ENCODE measurements at places on chromosomes 2 and 18. TPM values are rescaled to one million over a fixed set of nuclear protein-coding genes. Genes with fewer than 3 reads are reported as not detected.

DNA sequence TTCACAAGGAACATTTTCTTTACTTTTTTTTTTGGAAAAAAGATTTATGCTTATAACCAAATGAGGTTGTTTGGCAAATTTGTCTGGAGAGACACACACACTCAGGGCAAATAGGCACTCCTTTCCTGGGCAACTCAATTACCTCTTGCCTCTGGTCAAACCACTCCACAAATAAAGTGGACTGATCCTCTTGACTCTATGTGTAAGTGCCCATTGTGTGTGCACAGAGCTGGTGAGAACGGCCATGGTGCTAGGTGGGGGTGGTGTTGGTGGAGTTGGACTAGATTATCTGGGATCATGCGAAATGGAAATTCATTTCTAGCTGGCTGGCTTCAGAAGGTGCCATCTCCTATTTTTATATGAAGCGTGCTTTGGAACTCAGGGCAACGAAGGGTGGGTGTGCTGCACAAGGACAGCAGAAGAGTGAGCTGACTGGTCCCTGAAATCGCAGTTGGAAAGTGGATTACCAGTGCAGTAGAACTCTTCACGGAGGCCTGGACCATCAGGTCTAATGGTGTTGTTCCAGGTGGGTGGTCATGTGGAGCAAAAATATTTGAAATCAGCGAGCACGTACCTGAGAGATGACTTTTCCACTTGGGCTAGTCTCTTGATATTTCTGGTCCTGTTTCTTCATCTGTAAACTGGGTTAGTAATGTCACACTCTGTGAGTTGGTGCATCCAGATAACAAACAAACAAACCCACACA is 149.9 kb downstream of the RPIA start:
- DNase-seq = no peak

DNA sequence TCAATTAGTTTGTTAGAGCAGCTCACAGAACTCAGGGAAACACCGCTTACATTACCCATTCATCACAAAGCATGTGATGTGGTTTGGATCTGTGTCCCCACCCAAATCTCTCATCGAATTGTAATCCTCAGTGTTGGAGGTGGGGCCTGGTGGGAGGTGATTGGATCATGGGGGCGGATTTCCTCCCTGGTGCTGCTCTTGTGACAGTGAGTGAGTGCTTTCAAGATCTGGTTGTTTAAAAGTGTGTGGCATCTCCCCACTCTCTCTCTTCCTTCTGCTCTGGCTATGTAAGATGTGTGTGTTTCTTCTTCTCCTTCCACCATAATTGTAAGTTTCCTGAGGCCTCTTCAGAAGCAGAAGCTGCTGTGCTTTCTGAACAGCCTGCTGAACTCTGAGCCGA is 63.5 kb upstream of the AGPS start:
- DNase-seq = no peak

- no peak for DNase-seq
Measured at GRCh38 chr2:85577386-85578242, at the start of gene VAMP8. VAMP8 (plus strand) TSS chr2:85577586; CDS start chr2:85577647, 61 bp downstream.

GRCh38 chr18:51007790-51008139 is 22.2 kb upstream of the SMAD4 start:
- no peak for DNase-seq

DNA sequence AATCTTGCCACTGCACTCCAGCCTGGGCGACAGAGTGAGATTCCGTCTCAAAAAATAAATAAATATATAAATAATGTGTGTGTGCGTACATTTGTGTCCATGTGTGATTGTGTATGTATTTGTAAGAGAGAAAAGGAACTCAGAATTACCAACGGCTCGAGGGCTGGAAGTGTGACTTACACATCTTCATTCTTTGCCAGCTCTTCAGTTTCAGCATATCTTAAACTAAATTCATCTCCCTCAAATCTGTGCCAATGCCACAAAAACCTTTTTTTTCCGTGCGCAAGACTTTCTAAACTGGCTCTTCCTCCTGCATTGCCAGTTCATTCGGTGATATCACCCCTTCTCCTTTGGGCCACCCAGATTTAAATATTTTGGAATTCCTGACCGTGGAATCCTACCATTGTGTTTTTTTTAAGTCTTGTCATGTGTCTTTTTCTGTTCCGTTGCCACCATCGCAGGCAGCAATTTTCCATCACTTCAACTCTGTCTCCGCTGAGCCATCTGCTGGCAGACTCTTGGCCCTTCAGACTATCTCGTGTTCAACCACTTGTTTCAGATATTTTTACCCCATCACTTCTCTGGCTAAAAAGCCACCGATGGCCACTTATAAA is 77.0 kb upstream of the ZNF532 start:
- no peak for DNase-seq

DNA sequence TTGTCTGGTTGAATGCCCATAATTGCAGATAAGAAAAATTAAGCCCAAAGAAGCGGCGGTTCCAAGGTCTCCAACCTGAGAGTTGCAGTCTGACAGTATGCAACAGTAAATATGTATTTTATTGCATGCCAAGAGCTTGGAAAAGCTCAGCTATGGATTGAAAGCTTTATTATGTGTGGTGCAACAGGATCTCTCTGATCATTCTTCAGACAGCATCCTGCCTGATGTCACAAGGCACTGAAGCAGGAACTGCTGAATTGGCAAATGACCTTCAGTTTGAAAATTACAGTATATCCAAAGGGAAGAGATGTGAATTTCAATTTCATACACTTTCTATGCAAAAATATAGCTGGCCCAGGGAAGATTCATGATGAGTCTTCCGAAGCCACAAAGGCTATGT is 42.5 kb downstream of the DOCK10 start:
- DNase-seq = no peak

DNA sequence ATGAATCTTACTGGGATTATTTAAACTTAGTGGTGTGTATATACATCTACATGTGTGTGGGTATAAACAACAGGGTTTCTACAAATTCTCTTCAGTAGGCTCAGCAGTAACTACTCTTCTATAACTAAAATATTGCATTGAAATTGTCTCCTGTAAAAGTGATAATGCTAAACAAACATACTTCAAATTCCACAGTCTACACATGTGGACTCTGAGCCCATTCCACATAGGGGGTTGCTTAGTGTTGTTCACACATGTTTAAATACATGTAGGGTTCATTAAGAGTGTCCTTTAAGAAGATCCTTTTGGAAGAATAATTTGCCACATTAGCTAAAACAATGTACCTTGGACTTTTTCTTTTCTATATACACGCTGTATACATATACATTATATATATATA is 152.8 kb upstream of the VRK2 start:
- DNase-seq = no peak

DNA sequence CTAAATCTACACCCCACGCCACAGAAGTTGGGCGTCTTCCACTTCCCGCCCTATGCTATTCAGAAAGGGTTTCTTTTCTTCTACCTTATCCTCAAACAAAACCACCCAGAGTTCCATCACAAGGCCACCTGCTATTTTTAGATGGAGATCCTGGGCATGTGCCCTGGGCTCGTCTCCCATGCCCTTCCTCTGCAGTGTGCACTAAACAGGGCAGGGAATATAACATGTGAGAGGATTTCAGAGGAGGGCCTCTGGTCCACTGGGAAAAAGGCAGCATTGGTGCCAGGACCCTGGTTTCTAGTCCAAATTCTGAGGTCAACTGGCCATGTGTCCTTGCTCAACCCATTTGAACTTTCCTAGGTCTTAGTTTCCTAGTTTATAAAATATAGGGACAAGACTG is 320.0 kb downstream of the NCKAP5 start:
- DNase-seq = no peak

GRCh38 chr18:3871687-3872086 is 421.7 kb downstream of the TGIF1 start:
- DNase-seq = no peak

DNA sequence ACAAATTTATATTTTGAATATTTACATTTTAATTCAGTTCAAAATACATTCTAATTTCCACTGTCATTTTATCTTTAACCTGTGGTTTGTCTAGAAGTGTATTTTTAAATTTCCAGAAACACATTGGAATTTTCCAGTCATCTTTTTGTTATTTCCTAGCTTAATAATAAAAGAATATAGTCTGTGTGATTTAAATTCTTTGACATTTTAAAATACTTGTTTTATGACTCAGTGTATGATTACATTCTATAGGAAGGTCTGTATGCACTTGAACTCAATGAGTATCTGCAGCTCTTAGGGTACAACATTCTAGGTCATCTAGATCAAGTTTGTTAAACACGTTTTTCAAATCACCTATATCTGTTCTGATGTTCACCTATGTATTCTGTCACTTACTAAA is 88.3 kb upstream of the MBOAT2 start:
- DNase-seq = no peak

GRCh38 chr2:234286118-234286598 is 210.7 kb downstream of the ARL4C start:
- DNase-seq = no peak

GRCh38 chr2:1936427-1936980 is 192.2 kb upstream of the PXDN start:
- DNase-seq = no peak

- DNase-seq = no peak
Measured at GRCh38 chr2:27920148-27920885, 29.8 kb downstream of the BABAM2 start.

DNA sequence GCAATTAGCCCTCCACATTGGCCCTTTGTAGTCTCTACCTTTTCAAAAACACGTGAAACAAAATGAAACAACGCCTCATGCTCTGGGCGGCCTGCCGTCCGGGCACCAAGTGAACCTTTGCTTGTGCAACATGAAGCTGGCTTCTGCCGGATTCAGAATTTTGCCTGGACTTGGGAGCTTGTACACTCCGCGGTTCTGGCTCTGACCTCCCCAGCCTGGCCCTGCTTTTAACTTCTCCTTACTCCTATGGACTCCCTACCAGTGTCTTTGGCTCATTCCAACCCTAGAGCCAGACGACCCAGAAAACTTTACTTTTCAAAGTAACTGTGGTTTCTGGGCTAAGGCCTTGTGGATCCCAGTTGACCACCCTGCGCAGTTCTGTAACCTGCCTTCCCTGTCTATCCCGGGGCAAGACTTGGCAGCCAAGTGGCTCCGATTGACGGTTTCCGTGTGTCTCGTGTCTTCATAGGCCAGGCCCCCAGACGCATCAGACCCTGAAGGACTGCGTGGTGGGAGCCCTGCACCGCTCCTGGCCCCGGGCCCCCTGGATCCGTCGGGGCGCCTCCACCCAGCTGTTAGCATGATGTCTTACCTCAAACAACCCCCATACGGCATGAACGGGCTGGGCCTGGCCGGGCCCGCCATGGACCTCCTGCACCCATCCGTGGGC is 1.9 kb downstream of the OTX1 start:
- DNase-seq = no peak

DNA sequence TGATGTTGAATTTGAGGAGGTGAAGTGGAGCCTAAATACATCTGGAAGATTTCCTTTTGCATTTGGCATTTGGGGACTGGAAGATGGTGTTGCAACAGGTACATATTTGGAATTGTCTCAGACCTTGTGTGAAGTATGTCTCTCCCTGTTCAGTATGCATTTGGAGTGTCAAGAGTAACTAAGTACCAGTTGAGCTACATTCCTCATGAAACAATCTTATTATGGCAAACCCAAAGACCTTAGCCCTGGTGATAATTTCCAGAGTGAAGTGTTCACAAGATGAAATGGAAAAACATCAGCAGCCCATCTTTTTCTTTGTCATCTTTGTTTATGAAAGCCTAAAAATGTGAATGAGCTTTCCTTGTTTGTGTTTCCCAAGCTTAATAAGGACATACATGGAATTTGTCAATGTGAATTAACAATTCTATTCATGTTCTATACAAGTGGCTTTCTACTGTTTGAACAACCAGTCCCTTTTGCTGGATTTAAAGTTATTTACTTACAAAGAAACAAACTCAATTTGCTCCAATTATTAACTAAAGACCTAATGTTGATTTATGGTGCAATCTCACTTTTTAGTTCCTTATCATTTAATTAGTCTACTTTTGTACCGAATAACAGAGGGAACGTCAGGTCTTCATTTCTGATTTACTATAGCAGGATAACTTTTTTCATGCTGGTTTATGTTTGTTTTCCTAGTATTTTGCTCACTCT is 42.1 kb upstream of the PPP1R1C start:
- DNase-seq = no peak

DNA sequence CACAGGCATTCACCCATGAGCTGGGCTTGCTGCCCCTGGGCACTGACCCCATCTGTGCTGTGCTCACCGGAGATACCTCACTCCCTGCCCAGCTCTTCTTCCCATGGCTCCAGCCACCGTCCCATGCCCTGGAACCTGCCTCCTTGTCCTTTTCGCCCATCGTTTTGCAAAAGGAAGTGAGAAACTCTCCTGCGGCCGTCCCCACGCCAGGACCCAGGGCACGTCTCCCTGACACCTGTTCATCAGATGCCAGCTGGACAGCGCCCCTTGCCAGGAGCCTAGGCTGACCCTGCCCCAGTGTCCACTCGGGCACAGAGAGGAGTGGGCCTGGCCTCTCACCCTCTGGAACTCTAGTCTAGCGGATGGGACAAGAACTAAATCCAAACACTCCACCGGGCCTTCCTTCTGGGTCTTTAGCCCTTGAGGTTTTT is 238.6 kb downstream of the SEPTIN10 start:
- DNase-seq = no peak

GRCh38 chr18:59758837-59759236 is 61.6 kb upstream of the CCBE1 start:
- DNase-seq = no peak

DNA sequence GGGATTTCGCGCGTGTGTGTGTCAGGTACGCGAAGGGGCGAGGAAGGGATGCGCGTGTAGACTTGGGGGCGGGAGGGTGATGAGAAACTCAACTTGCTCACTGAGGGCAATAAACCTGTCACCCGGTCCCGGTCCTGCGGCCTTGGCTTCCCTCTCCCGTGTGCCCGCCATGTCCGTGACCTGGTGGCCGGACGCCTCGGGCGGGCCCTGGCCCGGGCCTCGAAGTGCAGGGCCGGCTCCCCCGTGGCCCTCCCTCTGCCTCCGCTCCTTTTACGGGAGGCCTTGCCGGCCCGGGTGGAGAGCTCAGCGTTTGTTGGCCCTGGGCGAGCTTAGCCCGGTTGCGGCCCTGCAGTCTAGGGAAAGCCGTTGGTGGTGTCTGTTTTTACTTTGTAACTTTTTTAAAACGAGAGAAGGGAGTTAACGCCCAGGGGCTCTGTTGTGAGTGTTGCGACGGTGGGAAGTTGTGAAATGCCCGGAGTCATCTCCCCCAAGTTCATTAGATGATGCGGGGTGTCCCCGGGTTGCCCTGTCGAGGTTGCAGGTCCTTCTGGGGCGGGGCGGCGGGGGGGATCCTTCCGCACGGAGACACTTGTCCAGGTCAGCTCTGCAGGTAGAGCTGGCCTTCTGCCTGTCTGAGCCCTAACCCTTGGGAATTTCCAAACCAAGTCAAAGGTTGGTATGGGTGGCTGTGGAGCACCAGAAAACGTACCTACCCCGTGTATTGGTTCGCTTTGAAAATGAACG is 883 bp downstream of the SMCHD1 start:
- DNase-seq = no peak

- DNase-seq = no peak
Measured at GRCh38 chr2:31212659-31213600, 4.4 kb downstream of the CAPN14 start.

- no peak for DNase-seq
Measured at GRCh38 chr2:215441560-215442400, 5.9 kb upstream of the FN1 start.

- no peak for DNase-seq
Measured at GRCh38 chr2:166167449-166167848, 39.6 kb upstream of the SCN1A start.

Gene GAREM1
- total RNA-seq = 15.9 TPM

Gene LBX2
- total RNA-seq = 0.95 TPM

Gene NXPH2
- 1.5 TPM for total RNA-seq

Gene FLACC1
- total RNA-seq = 1.3 TPM
